ENCODE measurements at places on chromosomes 3 and 15. TPM values are rescaled to one million over a fixed set of nuclear protein-coding genes. Genes with fewer than 3 reads are reported as not detected.

DUOXA2 gene
- not detected for total RNA-seq

NPTN gene
- total RNA-seq: 86.1 TPM

PFN2 gene
- total RNA-seq: 459 TPM

ANKRD63 gene
- total RNA-seq: not detected

WNT7A gene
- 9.0 TPM for total RNA-seq

GHSR gene
- not detected for total RNA-seq

TMEM158 gene
- 23.4 TPM for total RNA-seq
